Fibroblast of skin of left quadriceps (primary cell): ENCODE measurements at places on chromosomes 12 and 14.

DNA sequence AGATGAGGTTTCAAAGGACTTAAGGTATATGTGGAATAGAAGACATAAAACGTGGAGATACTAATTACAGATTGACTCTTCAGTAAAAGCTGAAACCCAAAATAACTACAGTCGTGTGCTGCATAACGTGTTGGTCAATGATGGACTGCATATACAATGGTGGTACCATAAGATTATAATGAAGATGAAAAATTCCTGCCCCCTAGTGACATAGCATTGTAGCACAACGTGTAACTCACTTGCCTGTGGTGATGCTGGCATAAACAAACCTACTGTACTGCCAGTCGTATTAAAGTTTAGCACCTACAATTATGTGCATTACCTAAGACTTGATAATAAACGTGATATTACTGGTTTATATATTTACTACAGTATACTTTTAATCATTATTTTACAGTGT lies 150.3 kb downstream of the LRRK2 start:
- no peak for DNase-seq

DNA sequence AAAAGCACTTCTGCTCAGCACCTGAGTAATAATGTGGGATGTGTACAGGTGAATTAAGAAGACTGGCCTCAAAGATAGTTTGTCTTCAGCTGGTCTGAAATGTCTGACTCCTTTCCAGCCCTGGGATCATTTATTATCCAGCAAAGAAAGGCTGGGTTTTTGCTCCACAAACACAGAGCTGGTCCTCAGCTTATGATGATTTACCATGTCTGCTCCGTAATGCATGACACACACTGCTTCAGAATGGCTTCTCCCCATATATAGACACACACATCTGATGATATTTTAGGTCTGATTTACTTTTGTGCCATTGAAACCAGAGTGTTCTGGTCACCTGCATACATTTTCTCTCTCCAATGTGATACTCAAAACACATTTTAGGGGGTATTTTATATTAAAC lies 225.0 kb downstream of the SLC25A21 start:
- no peak for DNase-seq

DNA sequence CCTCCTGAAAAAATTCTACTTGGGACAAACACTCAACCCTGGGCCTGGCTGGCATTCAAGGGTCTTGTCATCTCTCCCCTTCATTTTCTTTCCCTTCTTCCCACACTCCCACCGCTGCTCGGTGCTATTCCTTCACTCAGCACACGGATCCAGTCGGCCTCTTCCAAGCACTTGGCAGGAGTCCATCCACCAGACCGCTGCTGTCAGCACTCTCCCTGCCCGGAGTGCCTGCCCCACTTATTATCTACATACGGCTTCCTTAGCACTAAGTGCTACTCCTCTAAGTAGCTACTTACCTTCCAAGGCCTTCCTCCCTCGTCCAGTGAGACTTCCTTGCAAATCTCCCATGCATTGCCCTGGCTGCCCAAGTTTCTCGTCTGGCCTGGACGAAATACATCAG lies 29.8 kb downstream of the CALM1 start:
- no peak for DNase-seq

DNA sequence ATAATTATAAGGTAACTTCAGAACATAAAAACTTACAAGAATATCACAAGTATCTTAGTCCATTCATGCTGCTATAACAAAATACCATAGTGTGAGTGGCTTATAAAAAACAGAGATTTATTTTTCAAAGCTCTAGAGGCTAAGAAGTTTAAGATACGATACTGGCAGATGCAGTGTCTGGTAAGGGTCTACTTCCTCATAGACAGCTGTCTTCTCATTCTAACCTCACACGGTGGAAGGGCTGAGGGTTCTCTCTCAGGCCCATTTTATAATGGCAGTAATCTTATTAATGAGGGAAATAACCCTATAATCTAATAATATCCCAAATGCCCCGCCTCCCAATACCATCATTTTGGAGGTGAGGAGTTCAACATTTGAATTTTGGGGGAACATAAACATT lies 23.7 kb upstream of the OSBPL8 start:
- DNase-seq: no peak

- DNase-seq: peak; percentile 59
Measured at GRCh38 chr12:19575337-19576243, 136.3 kb downstream of the AEBP2 start.

- no peak for DNase-seq
Measured at GRCh38 chr12:45464699-45465098, 248.8 kb downstream of the ANO6 start.

- no peak for DNase-seq
Measured at GRCh38 chr12:46950094-46950493, 124.3 kb upstream of the SLC38A4 start.

DNA sequence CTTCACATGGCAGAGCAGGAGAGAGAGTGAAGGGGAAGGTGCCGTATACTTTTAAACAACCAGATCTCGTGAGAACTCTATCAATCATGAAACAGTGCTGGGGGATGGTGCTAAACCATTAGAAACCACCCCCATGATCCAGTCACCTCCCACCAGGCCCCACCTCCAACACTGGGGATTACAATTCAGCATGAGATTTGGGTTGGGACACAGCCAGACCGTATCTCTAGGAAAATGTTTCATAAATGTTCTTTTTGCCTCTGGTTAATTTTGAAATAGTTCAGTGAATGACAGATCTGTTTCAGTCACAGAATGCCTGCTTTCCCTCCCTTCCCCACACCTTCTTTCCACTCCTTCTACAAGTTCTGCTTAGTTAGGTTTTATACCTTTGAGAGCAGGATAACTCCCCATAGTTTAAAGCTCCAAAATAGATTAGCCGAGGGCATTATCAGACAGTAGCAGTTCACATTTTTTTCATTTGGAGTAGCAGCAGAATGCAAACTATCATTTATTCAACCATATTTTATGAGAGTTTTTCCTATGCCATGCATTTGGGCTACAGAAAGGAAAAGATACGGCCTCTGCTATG lies 27.1 kb downstream of the PELI2 start:
- no peak for DNase-seq

DNA sequence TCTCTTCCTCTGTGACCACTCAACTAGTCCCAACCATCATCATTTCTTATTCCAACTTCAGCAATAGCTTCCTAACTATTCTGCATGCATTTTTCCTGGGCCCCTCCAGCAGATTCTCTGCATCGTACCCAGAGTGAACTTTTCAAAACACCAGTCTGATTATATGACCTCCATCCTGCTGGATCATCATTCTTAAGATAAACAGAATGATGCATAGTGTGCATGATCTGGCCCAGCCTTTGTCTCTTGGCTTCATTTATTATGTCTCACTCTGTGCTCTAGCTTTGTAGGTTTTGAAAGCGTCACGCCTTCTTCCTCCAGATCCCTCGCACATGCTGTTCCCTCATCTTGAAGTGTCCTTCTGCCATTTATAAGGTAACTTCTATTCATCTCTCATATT lies 46.3 kb upstream of the SLC38A4 start:
- no peak for DNase-seq

DNA sequence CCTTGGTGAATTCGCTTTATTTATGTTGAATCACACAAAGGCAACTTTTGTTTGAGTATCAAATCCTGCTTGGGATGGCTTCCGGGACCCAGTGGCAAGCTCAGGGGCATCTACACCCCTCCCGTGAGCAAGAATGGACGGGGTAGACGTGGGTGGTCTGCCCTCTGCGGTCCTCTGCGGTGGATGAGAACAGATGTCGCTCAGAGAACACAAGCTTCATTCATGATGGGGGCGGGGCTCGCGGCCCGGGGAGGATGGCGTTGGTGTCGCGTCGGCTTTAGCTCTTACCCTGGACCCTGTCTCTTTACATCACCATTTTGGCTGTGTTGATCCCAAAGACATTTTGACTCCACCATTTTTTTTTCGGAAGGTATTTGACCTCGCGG lies 158.5 kb upstream of the RTL1 start:
- no peak for DNase-seq
